Foreskin fibroblast (primary cell): ENCODE measurements at places on chromosomes 4 and X.

GRCh38 chr4:3725936-3726870 is 40.0 kb upstream of the ADRA2C start:
- DNase-seq = no peak

GRCh38 chrX:153494061-153494460 is 719 bp upstream of the BGN start:
- DNase-seq = peak; percentile 37

DNA sequence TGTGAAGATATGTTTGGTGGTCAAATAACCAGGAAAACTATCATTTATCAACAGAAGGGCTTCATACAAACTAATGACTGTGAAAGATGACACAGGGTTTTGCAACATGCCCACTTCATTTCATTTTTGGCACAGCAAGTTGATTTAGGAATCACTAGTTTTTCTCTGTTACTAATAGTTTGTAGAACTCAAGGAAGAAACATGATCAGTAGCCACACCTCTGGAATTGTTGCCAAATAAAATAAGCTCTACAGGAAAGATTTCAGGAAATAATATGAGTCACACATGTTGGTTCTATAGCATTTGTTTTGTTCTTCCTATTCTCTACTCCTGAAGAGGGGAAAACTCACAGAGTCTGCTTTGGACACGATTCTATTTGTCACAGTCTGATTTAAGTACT is 255.4 kb downstream of the TLL1 start:
- DNase-seq = peak; percentile 57

- peak; percentile 50 for DNase-seq
Measured at GRCh38 chr4:108427946-108428485, 192.4 kb upstream of the RPL34 start.

DNA sequence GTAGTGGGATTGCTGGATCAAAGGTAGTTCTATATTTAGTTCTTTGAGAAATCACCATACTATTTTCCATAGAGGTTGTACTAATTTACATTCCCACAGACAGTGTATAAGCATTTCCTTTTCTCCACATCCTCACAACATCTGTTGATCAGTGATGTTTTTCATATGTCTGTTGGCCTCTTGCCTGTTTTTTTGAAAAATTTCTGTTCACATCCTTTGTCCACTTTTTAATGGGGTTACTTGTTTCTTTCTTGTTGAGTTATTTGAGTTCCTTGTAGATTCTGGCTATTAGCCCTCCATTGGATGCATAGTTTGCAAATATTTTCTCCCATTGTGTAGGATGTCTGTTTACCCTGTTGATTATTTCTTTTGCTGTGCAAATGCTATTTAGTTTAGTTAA is 72.6 kb downstream of the STOX2 start:
- DNase-seq = no peak

- no peak for DNase-seq
Measured at GRCh38 chrX:65976161-65976560, 63.7 kb downstream of the VSIG4 start.

GRCh38 chrX:53004811-53005210 is 43.8 kb upstream of the GPR173 start:
- DNase-seq = no peak

- DNase-seq = no peak
Measured at GRCh38 chrX:15167826-15168225, 102.1 kb downstream of the ASB9 start.

- no peak for DNase-seq
Measured at GRCh38 chr4:2458546-2459491, 10.1 kb upstream of the RNF4 start.

GRCh38 chr4:94032754-94033153 is 174.9 kb upstream of the SMARCAD1 start:
- DNase-seq = no peak
